ENCODE measurements at places on chromosomes 5 and 9.
A peak's percentile ranks its signal among the peaks of the same experiment; 100 is the strongest.

- no peak for DNase-seq
Measured at GRCh38 chr9:108417726-108418125, 438.1 kb downstream of the ACTL7B start.

GRCh38 chr5:136012041-136012804 is 16.6 kb upstream of the TGFBI start:
- DNase-seq = no peak

DNA sequence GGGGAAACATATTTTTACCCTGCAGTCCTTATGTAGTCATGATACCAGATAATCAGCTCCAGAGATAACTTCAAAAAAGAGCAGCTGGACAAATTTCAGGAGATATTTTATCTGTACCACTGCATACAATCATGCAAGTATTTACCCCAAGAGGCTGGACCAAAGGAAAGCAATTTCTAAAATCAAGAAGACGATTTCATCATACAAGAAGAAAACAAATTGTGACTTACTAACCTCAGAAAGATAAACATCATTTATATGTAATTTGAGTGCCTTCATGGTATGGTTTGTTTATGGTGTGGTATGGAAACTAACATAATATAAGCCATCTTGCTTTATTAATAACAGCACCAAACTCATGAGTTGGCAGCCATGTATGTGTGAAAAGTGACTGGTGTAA is 603.6 kb downstream of the PSAT1 start:
- DNase-seq = no peak

DNA sequence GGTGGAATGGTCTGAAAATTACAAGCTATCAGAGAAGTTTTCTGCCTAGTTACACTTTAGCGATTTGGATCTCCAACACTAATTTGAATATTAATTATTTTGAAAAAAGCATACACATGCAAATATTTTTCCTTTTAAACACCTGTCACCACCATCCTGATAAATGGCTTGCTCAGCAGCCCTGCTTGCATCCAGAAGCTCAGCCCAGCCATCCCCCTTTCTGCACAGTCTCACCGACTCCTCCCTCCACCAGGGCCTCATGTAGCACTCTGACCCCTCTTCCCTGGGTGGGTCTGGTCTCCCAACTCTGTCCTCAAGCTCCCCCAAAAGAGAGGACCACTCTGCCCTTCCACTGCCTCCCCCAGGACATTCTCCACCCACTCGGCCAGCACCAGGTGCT is 70.0 kb downstream of the C5orf15 start:
- no peak for DNase-seq

DNA sequence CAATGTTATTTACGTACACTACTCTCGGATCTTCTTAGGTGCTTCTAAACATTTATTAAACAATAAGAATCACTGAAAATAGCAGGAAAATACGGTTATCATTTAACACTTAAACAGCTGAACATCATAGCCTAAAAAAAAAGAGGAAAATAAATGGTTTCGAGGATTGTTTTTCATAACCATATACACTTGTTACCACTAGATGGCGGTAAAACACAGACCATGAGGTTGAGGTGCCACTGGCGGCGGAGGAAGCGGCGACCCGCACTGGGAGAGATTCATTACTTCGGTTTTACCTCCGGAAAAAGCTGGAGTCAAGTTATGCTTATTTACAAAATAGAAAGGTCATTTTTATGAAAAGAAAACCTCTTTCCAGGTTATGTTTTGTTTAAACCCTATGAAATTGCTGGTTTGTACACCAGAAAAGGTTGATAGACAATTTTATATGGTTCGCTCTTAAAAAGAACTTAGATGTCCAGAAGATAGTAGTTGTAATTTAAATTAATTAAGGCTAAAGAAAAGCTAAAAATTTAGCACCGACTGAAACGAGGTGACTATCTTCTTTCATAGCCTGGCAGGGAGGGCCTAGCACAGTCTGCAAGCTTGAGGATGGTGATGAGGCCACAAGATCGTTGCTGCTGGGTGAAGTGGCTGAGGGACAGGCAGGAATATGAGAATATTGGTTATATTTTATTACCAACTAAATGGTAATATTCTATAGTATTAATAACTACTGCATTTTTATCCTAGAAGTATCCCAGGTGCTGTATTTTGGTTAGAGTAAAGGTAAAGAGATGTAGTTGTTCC is 605.7 kb downstream of the RAB3C start:
- peak; percentile 78 for DNase-seq

DNA sequence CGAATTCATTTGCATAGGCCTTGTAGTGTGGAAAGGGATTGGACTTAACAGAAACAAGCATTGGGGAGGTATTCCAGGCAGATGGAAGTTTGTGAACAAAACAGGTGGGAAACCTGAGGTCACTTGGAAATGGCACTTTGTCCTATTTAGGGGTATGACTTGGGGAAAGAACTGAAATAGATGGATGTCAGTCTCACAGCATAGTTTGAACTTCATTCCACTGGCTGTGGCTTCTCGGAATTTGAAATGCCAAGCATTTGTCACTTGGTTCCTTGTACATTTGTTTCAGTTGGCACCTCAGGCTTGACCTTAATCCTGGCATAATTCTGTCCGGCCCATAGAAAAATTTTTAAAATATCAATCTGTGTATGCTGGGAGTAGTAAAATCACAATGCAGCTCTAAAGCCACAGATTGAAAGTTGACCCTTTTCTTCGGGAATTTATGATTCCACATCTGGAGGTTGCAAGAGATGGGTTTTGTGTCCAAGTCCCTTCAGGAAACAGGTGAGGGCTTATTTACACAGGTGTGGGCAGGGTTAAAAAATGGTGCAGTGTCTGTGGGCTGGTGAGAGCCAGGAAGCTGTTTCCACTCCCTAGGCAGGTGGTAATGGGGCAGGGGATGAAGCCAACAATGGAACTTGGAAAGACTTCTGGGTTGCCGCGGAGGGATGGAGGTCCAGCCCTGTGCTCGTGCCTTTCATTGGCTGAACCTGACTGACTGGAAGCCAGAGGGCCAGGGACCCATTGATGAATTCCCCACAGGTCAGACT is 39.2 kb upstream of the PDE8B start:
- no peak for DNase-seq

DNA sequence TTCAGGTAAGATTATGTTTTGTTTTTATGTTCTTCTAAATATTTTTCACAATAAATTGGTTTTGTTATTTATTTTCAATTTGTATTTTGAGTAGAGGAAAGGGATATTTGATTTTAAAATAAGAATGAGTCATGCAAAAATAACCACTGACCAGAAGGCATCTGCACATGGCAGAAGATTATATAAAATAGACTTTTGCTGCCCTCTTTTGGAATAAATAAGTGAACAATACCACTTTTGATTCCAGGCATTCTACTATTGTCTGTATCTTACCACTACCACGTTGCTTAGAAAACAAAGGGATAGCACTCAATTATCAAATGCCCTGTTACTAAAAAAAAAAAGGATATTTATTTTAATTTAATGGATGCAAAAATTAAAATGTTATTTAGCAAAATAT is 227.3 kb upstream of the ITGA1 start:
- DNase-seq = no peak

GRCh38 chr5:176741561-176742211 is 68.7 kb upstream of the UNC5A start:
- no peak for DNase-seq

DNA sequence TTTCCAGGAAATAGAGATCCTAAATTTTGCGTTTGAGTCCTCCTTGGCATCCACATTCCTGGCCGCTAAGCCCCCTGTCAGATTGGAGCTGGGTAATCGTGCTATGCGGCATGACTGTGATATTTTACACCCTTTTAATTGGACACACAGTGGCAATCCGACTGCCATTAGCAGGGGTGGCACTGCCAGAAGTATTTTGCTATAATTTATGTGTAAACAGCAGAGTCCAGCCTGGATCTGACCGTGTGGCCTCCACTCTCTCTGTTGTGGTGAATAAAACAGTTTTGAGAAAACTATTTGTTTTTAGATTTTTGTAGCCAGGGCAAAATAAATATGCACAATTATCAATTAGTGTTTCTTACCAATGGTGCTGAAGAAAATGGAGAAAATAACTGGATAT is 281.0 kb upstream of the IRX2 start:
- no peak for DNase-seq

- DNase-seq = no peak
Measured at GRCh38 chr5:15354021-15354420, 146.0 kb upstream of the FBXL7 start.

GRCh38 chr9:91946653-91947488 is 3.2 kb downstream of the ROR2 start:
- no peak for DNase-seq

DNA sequence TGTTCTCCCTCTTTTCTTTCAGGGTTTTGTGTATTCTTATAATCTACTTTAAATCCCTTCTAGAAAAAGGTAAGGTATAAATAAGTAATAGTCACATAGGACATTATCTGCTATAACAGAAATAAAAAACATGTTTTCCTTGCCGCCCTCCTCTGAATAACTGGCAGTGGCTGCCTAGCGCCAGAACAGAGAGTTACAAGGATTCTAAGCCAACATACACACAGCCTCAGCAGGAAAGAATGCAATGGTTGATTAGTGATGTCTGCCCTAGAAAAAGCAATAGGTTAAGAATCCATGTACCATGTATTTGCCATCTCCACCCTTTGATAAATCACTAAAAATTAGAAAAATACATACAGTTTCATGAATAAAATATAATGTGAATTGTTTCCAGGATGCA is 4.9 kb downstream of the MED27 start:
- DNase-seq = no peak

GRCh38 chr5:114544561-114544960 is 182.7 kb downstream of the KCNN2 start:
- DNase-seq = no peak

DNA sequence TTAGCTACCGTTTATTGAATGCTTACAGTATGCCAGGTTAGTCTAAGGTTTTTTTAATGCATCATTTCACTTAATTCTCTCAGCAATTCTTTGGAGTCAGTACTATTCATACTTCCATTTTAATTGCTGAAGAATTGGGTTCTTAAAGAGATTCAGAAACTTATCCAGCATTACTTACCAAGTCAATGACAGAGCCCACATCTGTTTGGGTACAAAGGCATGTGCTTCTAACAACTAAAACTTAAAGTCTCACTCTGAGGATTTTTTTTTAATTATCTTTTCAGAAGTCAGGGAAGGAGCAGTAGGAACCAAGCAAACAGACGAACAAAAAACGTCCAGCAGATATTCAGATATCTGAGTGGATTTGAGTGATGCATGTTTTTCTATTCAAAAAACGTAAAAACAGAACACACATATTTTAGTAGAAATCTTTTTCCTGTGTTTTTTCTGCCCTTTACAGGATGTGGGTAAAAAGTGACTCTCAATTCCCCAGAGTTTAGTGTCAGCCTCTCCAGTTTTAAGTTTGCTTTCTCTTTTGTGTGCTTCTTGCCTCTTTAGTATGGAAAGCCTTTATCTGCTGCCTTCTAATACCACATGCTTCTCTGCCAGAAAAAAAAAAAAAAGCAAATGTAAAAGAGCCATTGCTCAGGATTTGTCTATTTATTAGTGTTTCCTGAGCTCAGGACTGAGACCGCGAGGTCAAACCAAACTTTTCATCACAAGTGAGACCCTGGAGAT is 118.0 kb downstream of the PRKACG start:
- DNase-seq = no peak

GRCh38 chr9:18002718-18003438 is 424.0 kb downstream of the SH3GL2 start:
- DNase-seq = no peak

DNA sequence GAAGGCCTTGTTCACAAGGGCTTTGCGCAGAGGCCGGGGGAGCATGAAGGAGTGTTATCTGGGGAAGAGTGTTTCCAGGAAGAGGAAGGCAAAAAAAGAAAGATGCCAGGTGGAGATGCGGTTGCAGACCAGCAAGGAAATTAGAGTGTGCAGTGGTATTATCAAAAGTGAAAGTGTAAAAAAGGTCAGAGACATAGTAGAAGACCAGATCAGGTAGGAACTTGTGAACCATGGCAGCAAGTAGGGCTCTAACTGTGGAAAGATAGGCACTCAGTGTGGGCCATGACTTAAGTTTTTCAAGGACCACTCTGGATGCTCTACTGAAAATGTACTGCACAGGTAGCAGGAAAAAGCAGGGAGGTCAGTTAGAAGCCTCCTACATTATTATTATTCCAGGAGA is 90.1 kb upstream of the SPOCK1 start:
- DNase-seq = no peak

GRCh38 chr5:81855591-81855990 is 104.7 kb upstream of the SSBP2 start:
- DNase-seq = no peak

DNA sequence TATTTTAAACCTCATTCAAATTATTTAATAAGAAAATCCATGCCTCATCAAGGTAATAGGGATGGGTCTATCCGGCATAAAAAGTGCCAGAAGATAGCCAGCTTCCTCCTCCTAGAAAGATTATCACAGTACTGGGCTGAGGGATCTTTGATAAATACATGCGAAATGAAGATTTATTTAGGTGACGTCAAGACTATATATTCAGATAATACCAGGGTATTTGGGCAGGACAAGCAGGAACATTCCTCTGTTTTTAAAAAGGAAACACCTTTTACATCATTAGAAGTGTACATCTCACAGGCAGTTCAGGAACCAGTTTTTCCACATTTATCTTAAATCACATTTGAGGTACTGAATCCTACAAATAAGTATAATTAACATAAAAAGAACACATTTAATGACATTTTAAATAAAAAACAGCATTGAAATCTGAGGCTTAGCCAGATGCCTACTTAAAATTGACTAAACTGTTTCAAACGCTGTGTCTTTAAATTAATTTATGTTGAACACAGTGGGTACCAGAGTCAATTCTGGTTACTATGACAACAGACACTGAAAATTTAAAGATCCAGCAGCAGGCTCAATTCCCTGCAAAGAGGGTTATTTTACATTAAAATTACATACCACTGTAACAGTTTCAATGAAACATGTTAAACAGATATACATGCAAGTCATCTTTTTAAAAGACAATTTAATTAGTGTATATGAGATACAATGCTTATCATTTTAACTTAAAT is 124.7 kb upstream of the SLCO6A1 start:
- no peak for DNase-seq

GRCh38 chr5:45596320-45596719 is 99.9 kb downstream of the HCN1 start:
- no peak for DNase-seq

GRCh38 chr5:169263591-169263990 is 37.3 kb downstream of the SLIT3 start:
- no peak for DNase-seq

GRCh38 chr5:141969783-141970771 is 1.2 kb downstream of the RNF14 start:
- DNase-seq = peak; percentile 19

DNA sequence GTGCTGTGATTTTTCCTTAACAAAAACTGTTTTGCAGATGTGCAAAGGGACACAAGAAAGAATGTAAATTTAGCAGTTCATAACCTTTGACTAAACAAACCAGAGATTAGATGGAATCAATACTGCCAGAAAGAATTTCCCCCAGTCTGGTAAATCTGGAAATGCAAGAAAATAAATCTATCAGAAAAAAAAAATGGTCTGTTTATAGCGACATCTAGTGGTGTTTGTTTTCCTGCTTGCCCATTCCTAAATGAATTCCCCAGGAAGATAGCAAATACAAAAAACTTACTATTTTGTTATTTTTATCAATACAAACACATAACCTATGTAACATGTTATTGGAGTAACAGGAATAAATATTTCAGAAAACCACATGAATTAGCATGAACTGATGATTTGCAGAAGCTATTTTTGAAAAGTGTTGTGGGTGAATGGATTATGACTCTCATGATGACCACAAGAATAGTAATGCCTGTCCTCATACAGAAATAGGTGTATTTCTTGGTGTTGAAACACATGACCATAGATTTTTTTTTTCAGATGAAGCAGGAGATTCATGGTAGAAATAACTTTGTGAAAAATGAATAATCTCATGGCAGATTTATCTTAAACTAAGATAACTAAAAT is 1703.8 kb downstream of the MAT2B start:
- no peak for DNase-seq
